ENCODE measurements at places on chromosomes 5 and 9.
A peak's percentile ranks its signal among the peaks of the same experiment; 100 is the strongest.

- DNase-seq = no peak
Observed at GRCh38 chr5:10102706-10103497, 146.8 kb downstream of the ATPSCKMT start.

GRCh38 chr9:107597743-107598217 lies 108.2 kb upstream of the KLF4 start:
- DNase-seq = no peak

- DNase-seq = no peak
Observed at GRCh38 chr9:112997236-112997941, 14.6 kb downstream of the ZNF883 start.

GRCh38 chr5:168860503-168860902 lies 281.3 kb upstream of the PANK3 start:
- DNase-seq = no peak

DNA sequence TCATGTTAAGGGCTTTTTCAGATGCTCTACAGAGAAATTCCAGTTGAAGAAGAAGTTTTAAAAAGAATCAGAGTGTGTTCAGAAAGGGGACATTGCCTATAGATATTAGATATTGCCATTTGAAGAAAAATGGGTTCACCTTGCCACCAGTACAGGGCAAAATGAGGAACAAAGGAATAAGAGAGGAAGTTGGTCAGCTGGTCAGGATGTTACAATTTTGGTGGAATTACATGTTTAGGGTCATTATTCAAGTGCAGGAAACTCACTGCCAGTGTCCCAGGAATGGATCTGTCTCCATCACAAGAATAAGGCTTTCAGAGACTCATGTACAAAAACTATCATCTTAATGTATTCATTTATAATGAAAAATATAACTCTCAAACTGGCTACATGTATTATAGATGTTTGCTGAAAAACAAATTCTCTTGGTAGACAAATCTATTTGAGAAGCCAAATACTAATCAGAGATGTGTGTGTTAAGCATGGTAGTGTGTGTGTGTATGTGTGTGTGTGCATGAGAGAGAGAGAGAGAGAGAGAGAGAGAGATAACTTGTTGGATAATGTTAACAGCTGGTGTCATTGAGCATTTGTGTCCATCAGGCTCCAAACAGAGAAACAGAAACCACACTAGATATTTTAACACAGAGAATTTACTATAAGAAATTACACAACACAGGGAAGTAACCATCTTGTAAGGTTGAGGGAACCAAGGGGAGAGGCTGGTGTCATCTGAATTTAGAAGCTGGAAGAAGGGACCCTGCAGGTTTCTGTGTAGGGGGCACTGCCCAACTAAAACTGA lies 5.0 kb upstream of the C1QTNF3 start:
- no peak for DNase-seq

DNA sequence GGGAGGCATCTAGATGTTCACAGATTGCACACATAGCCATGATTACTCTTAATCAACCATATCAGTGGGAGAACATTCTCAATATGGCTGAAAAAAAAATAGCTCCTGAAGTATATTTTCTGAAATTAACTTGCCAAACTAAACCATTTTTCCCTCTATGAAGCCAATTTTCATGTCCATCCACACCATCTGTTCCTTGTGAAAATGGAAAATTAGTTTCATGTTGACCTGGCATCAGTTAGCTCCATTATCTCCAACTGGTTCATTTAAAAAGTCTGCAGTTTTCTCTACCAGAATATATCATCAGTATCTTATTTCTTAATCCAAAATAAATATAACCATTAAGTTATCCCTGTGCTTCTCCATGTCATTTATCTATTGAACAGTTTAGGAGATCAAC lies 138.8 kb upstream of the CDH10 start:
- no peak for DNase-seq

- no peak for DNase-seq
Observed at GRCh38 chr9:82091100-82091499, 102.5 kb downstream of the SPATA31D1 start.

DNA sequence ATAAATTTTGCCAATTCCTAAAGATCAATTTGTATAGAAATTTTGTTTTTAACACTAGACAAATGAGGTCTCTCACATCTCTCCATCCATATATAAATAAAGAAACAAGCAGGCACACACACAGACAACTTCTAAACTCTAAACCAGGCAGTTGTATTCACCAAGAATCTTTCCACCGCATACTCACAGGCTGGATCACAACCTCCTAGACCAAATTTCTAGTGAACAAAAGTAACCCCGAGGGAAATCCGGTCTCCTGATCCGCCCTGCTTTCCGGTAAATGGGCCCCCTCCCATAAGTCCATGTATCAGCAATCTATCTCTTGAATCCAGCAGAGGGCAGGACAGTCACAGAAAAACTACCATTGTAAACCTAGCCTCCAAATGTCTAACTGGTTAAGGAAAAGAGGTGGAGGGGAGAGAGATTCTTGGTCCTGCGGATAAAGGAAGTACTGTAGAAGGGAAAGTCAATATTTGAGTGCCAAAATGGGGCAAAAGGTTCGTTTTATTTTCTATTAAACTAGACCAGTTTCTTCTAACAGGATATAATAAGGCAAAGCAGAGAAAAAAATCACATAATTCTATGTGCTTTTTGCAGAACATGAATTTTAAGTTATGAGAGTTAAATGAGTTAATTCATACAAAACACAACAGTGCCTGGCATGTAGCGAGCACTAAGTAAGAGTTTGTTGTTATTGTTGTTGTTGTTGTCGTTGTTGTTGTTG lies 4.8 kb upstream of the SMU1 start:
- DNase-seq = peak; percentile 71

GRCh38 chr5:1831677-1832313 lies 30.6 kb downstream of the NDUFS6 start:
- DNase-seq = no peak

GRCh38 chr5:149371296-149371962 lies 7.7 kb downstream of the IL17B start:
- DNase-seq = peak; percentile 64

GRCh38 chr9:123656565-123656964 lies 273.4 kb downstream of the DENND1A start:
- DNase-seq = no peak

GRCh38 chr5:156647034-156647451 lies 203.1 kb upstream of the PPP1R2B start:
- DNase-seq = no peak

DNA sequence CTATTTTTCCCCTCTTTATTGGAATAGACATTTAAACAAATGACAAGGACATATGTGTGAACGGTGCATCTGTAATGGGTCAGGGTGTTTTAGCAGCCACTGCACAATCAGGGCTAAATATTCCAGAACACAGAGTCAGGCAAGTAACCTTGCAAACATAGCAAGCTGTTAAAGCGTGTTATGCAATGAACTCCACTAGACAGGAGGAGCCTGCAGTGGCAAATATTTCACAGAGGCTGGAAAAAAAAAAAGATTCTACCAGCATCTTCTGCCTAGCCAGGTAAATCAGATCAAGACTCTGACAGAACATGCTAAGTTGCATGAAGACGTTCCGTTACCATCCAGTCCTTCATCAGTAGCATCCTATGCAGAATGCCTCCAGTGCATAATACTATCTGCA lies 171.8 kb downstream of the SEMA5A start:
- no peak for DNase-seq

Data from HTR-8/SVneo (cell line).